ENCODE measurements at places on chromosomes 1 and 21.

DNA sequence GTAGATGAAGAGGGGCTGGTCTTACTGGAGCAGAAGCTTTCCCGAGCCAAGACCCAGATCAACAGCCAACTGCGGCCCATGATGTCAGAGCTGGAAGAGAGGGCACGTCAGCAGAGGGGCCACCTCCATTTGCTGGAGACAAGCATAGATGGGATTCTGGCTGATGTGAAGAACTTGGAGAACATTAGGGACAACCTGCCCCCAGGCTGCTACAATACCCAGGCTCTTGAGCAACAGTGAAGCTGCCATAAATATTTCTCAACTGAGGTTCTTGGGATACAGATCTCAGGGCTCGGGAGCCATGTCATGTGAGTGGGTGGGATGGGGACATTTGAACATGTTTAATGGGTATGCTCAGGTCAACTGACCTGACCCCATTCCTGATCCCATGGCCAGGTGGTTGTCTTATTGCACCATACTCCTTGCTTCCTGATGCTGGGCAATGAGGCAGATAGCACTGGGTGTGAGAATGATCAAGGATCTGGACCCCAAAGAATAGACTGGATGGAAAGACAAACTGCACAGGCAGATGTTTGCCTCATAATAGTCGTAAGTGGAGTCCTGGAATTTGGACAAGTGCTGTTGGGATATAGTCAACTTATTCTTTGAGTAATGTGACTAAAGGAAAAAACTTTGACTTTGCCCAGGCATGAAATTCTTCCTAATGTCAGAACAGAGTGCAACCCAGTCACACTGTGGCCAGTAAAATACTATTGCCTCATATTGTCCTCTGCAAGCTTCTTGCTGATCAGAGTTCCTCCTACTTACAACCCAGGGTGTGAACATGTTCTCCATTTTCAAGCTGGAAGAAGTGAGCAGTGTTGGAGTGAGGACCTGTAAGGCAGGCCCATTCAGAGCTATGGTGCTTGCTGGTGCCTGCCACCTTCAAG lies 57.3 kb downstream of the LAMC2 start:
- DNase-seq, result peak; percentile 58

- DNase-seq, result no peak
Observed at GRCh38 chr21:36889401-36889800, 77.1 kb downstream of the HLCS start.

GRCh38 chr1:5907386-5907785 lies 84.8 kb downstream of the NPHP4 start:
- DNase-seq, result no peak

DNA sequence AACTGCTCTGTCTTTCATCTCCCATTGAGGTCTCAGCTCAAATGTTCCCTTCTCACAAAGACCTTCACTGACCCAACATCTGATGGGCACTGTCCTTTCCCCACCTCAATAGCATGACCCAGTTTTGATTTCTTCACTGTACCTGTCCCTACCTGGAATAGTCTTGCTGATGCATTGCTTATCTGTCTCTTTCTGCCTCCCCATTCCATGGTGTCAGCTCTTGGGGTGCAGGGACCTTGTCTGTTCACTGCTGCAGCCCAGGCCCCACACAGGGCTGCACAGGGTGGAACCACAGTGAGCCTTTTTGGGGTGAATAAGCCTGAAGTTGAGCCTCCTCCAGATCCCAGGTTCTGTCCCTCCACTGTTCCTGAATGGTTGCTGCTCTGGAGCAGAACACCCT lies 414.9 kb downstream of the PTPRU start:
- no peak for DNase-seq

DNA sequence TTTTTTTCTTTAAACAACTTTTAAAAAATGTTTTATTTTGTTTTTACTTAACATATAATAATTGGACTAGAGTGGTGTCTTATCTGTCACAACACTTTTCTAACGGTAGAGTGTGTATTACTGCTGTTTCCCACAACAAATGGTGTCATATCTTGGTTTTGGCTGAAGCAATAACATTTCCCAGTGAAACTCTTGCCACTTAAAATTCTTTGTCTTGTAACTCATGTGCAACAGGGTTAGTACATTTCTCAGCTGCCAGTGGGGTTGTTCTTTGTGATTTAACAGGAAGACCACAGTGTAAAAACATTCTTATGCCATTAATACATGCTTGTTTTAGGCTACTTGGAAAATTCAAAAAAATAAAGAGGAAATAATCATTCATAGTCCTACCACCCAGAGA lies 43.5 kb downstream of the ALPL start:
- DNase-seq, result peak; percentile 85

DNA sequence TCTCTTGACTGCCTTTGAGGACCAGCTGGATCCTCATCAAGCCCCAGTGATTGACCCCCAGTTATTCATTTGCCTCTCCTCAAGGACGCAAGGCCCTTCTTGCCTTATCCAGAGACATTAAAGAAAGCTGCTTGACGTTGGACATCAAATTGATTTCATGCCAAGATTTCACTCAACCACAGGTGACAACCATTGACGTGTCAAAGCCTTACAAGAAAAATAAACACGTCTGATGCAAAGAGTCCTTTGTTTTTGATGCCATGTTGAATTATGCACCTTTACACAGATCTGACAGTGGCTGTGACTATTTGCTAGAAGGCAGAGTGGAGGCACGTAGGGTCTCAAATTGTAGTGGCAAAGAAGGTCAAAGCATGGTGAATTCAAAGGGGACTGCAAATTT lies 666.2 kb upstream of the CAMK1G start:
- no peak for DNase-seq

DNA sequence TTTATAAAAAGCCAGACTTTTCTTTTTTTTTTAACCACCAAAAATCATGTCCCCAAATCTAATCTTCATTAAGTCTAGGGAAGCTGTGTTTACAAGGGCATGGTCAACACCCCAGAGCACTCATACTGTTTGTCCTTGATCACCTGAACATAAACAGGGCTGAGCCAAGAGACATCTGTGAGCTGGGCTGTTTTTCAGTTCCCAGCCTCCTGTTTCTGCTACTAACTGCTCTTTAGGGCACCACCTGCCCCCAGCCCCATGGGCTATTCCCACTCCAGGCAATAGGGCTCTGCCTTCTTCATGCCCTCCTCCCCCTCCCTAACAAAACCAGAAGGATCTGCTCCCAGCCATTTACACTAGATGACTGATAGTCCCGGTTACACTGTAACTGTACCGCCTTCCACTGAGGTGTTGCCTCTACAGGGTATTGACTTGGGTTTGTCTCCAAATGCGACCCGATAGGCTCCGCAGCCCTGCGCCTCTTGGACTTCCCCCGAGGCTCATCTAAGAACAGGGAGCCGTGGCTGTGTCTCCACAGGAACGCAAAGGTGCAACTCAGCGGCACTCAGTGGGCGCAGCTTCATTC lies 11.7 kb upstream of the SLC26A9 start:
- DNase-seq, result no peak

DNA sequence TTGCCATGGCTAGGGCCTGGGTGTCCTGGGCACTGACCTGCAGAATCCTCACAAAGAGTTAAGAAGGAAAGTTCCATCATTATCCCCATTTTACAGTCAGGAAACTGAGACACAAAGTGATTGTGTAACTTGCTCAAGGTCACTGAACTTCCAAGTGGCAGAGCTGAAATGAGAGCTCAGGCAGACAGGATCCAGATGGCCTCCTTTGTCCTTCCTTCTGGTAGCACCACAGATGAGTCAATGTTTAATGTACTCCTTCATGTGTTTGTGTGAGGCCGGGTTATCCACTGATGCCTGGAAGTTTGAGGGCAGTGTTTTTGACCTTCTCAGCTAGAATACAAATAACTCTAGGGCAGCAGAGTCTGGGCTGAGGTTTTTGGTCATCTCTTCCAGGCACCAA lies 207.0 kb downstream of the TNR start:
- DNase-seq, result no peak

- DNase-seq, result no peak
Observed at GRCh38 chr1:212487774-212488435, 55.2 kb downstream of the NENF start.

- DNase-seq, result no peak
Observed at GRCh38 chr1:228155596-228156514, 6.1 kb downstream of the GJC2 start.

DNA sequence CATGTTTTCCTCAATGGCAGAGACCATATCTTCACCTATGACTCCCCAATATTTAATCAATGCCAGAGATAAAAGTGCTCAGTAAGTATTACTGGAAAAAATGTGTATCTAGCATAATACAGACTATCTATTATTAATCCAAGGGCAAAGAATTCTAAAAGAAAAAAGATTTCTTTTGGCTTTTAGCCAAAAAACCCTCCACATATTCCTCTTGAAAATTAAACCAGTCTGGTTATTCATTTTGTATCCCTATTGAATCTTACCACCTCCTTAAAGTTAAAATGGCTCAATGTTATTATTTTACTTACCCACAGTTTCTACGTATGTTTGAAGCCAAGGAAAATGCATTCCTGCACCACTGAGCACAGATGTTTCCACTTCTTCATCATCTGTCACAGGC lies 1.6 kb downstream of the TAF1A start:
- DNase-seq, result no peak

GRCh38 chr1:154190550-154190949 lies 1.4 kb downstream of the TPM3 start:
- no peak for DNase-seq

DNA sequence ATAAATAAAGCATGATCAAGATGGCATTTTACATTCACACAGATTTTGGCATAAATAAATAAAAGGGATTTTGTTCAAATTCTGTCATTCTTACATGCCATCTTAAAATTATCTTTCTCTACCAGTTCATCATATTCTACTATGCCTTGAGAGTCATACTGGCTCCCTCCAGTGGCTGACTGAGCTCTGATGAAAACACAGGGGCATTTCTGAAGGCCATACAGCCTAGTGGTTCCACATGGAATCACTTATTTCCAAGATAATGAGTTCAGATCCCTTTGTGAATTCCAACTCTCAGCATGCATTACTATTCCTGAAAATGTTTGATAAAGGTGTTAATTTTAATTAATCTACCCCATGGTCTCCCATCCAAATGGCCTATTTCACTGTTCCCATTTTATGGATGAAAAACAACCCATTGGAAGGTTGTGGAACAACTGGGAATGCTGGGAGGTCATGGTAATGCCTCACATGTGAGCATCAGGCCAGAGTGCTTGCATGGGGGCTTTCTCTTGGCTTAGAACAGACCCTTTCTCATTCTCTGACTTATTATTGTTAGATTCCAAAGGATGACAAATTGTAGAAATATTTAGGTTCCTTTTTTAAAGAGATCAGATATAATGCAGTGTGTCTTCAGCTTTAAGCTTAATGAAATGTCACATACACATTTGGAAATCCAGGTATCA lies 622.4 kb upstream of the PKN2 start:
- peak; percentile 58 for DNase-seq

- no peak for DNase-seq
Observed at GRCh38 chr1:216682752-216683151, 40.5 kb downstream of the ESRRG start.

GRCh38 chr1:24258735-24259424 lies 60.3 kb upstream of the GRHL3 start:
- DNase-seq, result no peak

DNA sequence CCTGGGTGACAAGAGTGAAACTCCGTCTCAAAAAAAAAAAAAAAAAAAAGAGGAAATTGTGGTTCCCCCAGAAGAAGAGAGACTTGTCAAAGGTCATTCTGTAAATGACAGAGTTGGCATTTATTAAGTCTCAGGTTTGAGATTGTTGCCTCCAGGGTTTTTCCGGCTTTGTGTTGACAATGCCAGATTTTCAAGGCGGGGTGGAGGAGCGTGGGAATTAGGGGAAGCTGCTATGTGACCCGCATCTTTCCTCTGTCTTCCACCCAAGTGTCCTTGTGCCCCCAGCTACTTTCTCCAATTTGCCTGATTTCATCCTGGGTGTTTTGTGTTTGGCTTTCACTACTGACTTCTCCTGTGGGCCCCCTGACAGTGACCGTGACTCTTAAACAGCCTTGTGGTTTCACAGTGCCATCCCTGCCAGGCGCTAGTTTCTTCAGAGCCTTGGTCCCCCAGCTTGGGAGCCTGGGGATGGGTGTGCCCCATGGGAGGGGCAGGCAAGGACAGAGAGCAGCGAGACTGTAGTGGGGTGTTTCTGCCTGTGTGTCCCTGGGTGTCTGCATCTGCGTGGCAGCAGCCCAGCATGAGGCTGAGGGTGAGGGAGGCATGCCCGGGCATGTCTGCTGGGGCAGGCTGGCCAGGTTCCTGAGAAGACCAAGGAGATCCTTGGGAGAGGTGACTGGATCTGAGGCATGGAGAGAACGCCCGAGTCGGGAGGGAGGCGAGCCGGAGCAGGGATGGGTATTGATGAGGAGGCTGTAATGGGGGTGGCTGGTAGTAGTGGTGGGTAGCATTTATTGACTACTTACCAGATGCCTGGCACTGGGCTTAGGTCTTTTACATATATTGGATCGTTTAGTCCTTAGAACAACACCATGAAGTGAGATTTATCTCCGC lies 46.3 kb downstream of the IER5 start:
- peak; percentile 55 for DNase-seq

- DNase-seq, result no peak
Observed at GRCh38 chr1:227391211-227391610, 72.9 kb upstream of the CDC42BPA start.

- no peak for DNase-seq
Observed at GRCh38 chr1:27275696-27276095, 41.3 kb downstream of the WDTC1 start.

DNA sequence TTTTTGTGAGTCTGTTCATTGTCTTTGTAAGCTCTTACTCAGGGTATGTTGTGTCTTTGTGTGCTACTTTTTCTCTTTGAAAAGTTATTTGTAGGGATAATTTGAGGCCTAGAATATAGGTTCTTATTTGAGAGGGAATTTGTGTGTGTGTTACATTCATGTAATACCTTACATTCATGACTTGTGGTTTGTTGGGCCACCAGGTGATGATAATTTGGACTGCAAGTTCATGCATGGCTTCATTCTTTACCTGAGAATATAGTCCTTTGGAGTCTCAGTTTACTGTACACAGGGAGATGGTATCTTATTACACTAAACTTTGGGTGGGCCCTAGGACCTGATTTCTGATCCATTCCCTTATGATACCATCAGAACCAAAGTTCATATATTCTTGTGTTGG lies 51.8 kb upstream of the FASLG start:
- DNase-seq, result no peak

DNA sequence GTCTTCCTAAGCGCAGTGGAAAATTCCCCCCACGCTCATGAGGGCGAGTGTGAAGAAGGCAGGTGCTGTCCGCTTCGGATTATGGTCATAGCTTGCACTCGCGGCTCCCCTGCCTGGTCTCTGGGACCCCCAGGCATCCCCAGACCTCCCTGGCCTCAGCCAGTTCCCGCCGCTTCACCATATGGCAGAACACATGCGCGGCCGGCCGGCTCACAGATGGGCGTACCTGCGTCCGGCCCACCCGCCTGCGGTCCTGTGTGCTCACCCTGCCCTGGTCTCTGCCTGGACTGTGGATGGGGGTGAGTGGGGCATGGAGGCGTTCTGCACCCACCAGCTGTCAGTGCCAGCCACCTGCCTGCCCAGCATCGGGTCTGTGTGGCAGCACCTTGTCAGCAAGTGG lies 34.1 kb downstream of the PRKCZ start:
- DNase-seq, result no peak

GRCh38 chr21:46667741-46668380 lies 32.4 kb downstream of the PRMT2 start:
- no peak for DNase-seq
